ENCODE measurements at places on chromosomes 1 and 21. TPM values are rescaled to one million over a fixed set of nuclear protein-coding genes. Genes with fewer than 3 reads are reported as not detected.

Gene S100A2
- total RNA-seq = not detected

GRCh38 chr1:28506907-28507246 is 1.0 kb downstream of the RCC1 start:
- H3K4me3 ChIP-seq = peak overlapping the region; percentile 93
- H3K27me3 ChIP-seq = no peaks in the 10 kb centered on the region
- DNase-seq = no peak
- H3K36me3 ChIP-seq = peaks cover 42% of the 10 kb centered on the region
- H3K4me1 ChIP-seq = peaks cover 43% of the 10 kb centered on the region

GRCh38 chr1:39132505-39133339 is 71.8 kb upstream of the MACF1 start:
- no peaks in the 10 kb centered on the region for H3K4me1 ChIP-seq
- H3K4me3 ChIP-seq = no peak overlapping the region
- no peaks in the 10 kb centered on the region for H3K27me3 ChIP-seq
- no peak for DNase-seq
- no peak overlapping the region for H3K27ac ChIP-seq
- no peaks in the 10 kb centered on the region for H3K36me3 ChIP-seq

DNA sequence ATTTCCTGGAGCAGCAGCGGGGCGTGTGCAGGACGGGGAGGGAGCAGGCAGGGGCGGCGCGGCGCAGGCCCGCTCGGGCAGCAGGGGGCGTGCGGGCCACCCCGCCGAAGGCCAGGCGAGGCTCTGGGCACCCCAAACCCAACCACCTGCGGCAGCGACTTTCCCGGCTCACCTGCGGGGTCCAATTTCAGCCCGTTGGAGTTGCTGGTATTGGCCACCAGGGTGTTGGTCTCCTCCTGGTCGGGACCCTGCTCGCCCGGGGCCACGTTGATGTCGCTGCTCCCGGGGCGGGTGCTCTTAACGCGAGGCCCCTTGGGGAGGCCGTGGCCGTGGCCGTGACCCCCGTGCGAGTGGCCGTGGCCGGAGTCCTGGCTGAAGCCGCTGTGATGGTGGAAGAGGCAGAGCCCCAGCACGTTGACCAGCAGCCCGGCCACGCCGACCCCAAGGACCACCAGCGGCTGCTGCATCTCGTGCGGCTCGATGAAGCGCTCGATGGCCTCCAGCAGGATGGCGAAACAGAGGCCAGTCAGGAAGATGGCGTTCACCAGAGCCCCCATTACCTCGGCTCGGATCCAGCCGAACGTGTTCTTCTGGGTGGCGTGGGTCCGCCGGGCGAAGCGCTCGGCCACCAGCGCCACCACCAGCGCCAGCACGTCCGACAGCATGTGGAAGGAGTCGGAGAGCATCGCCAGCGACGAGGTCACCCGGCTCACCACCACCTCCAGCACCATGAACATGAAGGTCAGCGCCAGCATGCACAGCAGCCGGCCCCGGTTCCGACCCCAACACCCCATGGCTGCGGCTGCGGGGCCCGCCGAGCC is 932 bp downstream of the SLC30A1 start:
- H3K27me3 ChIP-seq = no peaks in the 10 kb centered on the region
- peak; percentile 80 for DNase-seq
- peak overlapping the region; percentile 95 for H3K4me3 ChIP-seq

- peak; percentile 80 for DNase-seq
- peaks cover 41% of the 10 kb centered on the region for H3K4me1 ChIP-seq
- H3K27me3 ChIP-seq = no peaks in the 10 kb centered on the region
- H3K36me3 ChIP-seq = peaks cover 9% of the 10 kb centered on the region
- H3K4me3 ChIP-seq = peak overlapping the region; percentile 91
These were observed 2.6 kb upstream of the IRF2BP2 start for GRCh38 chr1:234612352-234613127.

- no peak overlapping the region for H3K27ac ChIP-seq
- H3K36me3 ChIP-seq = no peaks in the 10 kb centered on the region
- H3K27me3 ChIP-seq = peaks cover 12% of the 10 kb centered on the region
- no peak for DNase-seq
These were observed 146.2 kb downstream of the DAB1 start for GRCh38 chr1:57277681-57278080.

Gene DENND2D
- 118 TPM for total RNA-seq

Gene SELP
- total RNA-seq = not detected

Gene ANKRD34A
- 9.1 TPM for total RNA-seq

GRCh38 chr1:153365696-153366095 is 8.0 kb downstream of the S100A9 start:
- DNase-seq = no peak
- H3K27ac ChIP-seq = no peak overlapping the region
- H3K36me3 ChIP-seq = no peaks in the 10 kb centered on the region
- no peaks in the 10 kb centered on the region for H3K4me1 ChIP-seq

DNA sequence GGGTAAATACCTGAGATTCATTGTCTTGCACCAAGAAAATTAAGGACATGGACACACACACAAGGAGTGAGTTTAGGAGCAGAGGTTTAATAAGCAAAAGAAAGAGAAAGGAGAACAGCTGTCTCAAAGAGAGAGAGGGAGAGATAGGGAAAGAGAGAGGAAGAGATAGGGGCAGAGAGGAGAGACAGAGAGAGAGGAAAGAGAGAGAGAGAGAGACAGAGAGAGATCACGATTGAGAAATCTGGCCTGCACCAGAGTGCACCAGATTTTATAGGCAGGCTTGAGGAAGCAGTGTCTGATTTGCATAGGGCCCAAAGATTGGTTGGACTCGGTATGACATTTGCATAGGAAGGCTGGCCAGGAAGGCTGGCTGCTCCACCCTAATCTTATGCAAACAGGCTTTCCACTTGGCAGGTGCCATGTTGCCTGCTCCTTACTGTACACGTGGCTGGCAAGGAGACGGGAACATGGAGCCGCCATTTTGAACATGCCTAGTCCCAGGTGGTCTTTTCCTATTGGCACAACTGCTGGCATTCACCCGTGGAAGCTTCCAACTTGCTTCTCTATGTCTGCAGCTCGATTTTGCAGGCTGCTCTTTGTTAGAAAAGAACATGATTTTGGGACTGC is 419.9 kb downstream of the ZP4 start:
- H3K4me3 ChIP-seq = no peak overlapping the region
- DNase-seq = no peak
- no peaks in the 10 kb centered on the region for H3K4me1 ChIP-seq
- H3K36me3 ChIP-seq = no peaks in the 10 kb centered on the region
- no peaks in the 10 kb centered on the region for H3K27me3 ChIP-seq

DNA sequence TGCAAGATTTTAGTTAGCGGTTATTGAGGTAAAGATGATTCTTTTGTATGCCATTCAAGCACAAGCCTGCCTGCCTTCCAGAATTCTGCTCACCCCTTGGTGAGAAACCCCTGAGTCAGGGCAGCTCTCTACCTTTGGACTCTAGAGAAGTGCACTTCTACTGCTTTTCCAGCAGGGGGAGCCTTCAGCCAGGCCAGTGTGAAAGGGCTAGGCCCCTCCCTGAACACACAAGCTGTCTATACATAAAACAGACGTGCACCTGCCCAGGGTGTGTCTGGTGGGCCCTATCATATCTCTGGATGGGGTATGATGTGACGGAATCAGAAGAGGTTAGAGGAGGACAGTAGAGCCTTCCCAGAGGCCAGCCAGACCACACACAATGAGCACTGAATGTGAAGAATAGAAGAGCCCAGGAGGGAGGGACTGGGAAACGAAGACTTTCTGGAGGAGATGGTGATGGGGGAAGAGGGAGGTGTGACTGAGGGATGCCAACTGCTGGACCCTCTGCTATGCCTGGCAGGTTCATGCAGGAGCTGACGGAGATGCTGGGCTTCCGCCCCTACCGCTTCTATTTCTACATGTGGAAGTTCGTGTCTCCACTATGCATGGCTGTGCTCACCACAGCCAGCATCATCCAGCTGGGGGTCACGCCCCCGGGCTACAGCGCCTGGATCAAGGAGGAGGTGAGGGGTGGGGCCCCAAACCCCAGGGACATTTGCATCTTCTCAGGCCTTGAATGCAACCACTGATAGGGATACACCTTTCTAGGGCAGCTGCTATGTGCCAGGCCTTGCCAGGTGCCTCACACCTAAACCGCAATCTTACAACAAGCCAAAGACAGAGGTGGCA is 13.0 kb upstream of the KCNC4 start:
- no peak overlapping the region for H3K27ac ChIP-seq
- peaks cover 5% of the 10 kb centered on the region for H3K4me1 ChIP-seq
- peak; percentile 74 for DNase-seq
- no peaks in the 10 kb centered on the region for H3K27me3 ChIP-seq
- no peak overlapping the region for H3K4me3 ChIP-seq
- no peaks in the 10 kb centered on the region for H3K36me3 ChIP-seq

Gene TBX19
- total RNA-seq = 3.0 TPM

- H3K27me3 ChIP-seq = no peaks in the 10 kb centered on the region
- DNase-seq = no peak
- H3K27ac ChIP-seq = no peak overlapping the region
- H3K36me3 ChIP-seq = no peaks in the 10 kb centered on the region
These were observed 452.7 kb downstream of the NUF2 start for GRCh38 chr1:163774401-163774945.

DNA sequence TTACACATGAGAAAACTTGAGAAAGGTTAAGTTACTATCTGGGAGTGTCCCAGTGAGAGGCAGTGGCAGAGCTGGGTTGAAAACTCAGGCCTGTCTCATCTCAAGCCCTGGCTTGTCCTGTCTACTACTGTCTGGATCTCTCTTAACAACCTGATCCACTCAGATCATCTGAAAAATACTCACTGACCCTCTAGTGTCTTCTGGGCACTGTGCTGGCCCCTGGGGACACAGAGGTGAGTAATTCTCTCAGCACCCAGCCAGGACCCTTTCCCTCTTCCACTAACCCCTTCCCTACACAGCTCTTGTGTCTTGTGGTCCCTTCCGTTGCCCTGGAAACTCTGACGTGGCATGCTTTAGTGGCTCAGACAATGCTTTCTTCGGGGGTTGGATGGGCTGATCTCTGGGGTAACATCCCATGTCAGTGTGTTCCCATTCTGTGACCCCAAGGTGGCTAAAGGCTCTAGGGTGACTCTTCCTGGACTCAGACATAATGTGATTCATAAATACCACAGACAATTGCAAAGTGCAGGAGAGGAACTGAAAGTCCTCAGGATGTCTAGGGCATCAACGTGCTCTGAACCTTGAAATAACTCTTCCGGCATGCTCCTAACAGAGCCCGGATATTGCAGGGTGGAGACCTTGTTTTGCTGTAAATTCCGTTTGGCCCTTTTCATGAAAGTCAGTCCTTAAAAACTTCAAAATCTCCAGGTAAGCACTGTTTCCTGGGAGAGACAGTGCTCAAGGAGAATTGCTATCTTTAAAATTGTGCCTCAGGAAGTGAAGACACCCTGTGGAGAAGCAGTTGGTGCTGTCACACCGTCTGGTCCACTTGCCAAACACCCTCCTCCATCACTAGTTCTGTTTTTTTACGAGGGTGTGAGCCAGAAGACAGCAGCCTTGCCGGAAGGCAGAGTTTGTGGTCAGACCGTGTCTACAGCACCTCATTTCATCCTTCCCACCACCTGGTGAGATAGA is 4.0 kb downstream of the SHISAL2A start:
- H3K4me3 ChIP-seq = peak overlapping the region; percentile 91
- H3K27me3 ChIP-seq = no peaks in the 10 kb centered on the region
- peaks cover 66% of the 10 kb centered on the region for H3K4me1 ChIP-seq
- peak overlapping the region; percentile 99 for H3K27ac ChIP-seq
- peak; percentile 74 for DNase-seq

Gene THEM5
- not detected for total RNA-seq

DNA sequence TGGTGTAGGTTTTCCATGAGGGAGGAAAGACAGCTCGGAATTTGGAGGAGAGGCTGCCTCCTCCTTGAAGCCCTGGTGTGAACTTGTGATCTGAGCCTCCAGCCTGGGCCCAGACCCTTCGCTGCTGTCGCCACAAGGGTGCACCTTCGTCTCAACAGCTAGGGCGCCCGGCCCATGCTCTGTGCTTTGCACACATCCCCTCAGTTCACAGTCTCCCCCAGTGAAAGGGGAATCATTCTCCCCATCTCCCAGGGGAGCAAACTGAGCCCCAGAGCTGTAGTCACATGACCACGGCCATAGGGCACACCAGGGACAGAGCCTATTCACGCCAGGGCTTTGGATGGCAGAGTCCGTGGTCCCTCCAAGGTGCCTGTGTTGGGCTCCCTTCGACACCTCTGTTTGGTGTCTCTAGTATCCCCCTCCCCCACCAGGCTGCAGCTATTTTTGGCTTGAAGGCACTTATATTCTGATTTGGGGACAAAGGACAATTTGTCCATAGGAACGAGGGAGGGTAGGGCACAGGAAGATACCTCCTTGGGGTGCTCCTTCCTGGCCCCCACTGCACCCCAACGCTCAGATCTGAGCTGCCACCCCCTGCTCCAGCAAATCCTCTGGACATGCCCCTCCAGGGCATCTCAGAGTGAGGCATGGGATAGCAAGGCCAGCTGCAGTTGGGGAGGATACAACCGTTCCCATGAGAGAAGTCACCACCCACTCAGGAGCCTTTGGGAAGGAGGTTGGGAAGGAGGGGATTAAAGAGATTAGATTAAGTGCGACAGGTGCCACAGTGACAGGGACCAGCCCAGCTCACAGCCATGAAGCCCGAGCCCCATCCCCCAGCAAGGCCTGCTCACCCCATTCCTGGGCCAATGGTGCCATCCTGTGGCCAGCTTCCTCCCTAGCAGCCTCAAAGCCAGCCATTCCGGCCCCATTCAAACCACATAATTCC is 15.7 kb downstream of the MATN1 start:
- no peak overlapping the region for H3K27ac ChIP-seq
- H3K27me3 ChIP-seq = peaks cover 8% of the 10 kb centered on the region
- no peaks in the 10 kb centered on the region for H3K36me3 ChIP-seq

DNA sequence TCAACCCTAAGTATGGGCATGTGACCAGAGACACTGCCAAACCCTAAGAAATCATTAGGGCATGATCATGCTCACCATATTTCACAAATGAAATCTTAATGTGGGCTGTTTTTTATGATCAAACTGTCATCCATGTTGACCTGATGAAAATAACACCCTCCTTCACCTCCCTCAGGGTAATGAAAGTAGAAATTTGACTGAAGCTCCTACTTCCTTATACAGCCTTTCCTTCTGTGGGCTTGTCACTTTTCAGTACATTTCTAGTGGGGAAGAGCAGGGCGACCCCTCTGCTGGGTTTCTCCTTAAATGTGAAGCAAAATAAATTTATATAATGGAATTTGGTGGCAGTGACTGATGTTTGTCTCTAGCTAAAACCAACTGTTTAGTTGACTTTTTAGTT is 25.9 kb downstream of the IVNS1ABP start:
- peaks cover 38% of the 10 kb centered on the region for H3K36me3 ChIP-seq
- H3K27me3 ChIP-seq = no peaks in the 10 kb centered on the region
- no peak for DNase-seq
- peaks cover 32% of the 10 kb centered on the region for H3K4me1 ChIP-seq
- H3K27ac ChIP-seq = peak overlapping the region; percentile 82

DNA sequence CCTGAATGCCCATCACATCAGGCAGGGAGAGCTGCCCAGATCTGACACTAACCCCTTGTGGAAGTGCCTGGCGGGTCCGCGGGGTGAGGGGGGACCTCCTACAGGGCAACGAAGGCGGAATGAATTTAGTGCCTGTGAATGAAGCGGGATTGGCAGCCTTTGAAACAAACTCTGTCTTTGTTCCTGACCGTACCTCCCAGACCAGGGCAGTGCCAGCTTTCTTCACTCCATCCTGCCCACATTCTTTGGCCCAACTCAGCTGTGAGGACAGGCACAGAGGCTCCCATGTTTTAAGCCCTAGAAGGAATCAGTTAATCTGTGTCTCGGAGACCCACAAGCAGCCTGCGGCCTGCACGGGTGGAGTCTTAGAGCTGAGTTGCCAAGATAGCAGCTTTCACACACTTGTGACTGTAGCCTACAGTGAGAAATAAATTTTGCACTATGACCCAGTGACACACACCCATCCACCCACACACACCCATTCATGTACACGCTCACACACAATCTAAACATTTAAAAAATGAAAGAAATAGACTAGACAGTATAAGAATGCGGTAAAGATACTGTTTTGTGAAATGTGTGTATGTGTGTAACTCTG is 60.1 kb upstream of the USP24 start:
- no peak overlapping the region for H3K4me3 ChIP-seq
- H3K36me3 ChIP-seq = no peaks in the 10 kb centered on the region
- no peaks in the 10 kb centered on the region for H3K27me3 ChIP-seq
- H3K4me1 ChIP-seq = peaks cover 33% of the 10 kb centered on the region
- DNase-seq = no peak

All from natural killer cell treated with Interleukin-12 subunit alpha and Interleukin-12 subunit beta and Interleukin-15 and Interleukin-18, amount 100 ng/mL, for 72 hours (primary cell).